Vagina (tissue), 2 donors: ENCODE measurements at places on chromosomes 1 and 21. TPM values are rescaled to one million over a fixed set of nuclear protein-coding genes. Genes with fewer than 3 reads are reported as not detected.

DNA sequence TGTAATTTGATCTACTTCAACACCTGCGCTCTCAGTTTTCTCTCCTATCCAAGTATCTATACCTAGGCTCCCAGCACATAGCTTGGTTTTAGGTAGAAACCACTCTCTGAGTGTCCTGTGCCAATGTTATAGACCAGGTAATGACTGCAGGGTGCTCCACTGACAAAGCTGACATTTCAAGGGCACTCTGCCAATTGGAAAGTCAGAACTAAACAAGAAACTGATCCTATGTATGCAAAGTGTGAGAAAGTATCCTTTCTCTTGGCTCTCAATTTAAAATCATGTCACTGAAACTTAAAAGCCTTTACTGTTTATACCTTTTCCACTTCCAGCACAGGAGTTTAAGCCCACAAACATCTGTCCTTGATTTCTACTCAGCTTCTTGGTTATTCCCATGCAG, 45.0 kb upstream of the AIM2 start:
- H3K27me3 ChIP-seq: no peaks in the 10 kb centered on the region
- no peak for DNase-seq
- H3K27ac ChIP-seq: no peak overlapping the region
- H3K4me1 ChIP-seq: no peaks in the 10 kb centered on the region

- H3K27me3 ChIP-seq: no peaks in the 10 kb centered on the region
- H3K4me1 ChIP-seq: no peaks in the 10 kb centered on the region
- no peaks in the 10 kb centered on the region for H3K36me3 ChIP-seq
Observed at GRCh38 chr1:73727036-73727435, 470.9 kb downstream of the LRRIQ3 start.

DNA sequence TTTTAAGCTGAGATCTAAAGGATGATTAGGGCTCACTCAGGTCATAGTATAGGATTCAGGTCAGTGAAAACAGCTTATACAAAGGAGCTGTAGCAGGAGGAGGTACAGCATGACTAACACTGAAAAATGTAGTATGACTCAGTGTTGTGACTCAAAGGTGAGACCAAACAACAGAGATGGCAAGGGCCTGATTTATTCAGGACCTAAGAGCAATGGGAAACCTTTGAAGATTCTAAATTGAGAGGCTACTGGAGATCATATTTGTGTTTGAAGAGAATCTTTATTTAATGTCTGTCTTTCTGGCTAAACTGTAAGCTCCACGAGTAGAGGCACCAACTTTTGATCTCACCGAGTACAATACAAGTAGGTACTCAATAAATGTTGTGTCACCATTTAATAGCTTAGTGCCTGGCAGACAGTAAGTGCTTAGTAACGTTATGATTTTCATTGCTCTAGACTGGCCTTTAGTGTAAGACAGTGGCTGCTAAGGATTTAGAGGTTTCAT, 43.5 kb downstream of the PRKAA2 start:
- H3K27ac ChIP-seq: no peak overlapping the region
- no peak overlapping the region for H3K4me3 ChIP-seq
- DNase-seq: no peak
- no peaks in the 10 kb centered on the region for H3K27me3 ChIP-seq
- H3K36me3 ChIP-seq: no peaks in the 10 kb centered on the region

GRCh38 chr1:155250633-155251449, 4.4 kb downstream of the ENTREP3 start:
- no peaks in the 10 kb centered on the region for H3K36me3 ChIP-seq
- H3K4me3 ChIP-seq: no peak overlapping the region
- no peaks in the 10 kb centered on the region for H3K27me3 ChIP-seq
- H3K27ac ChIP-seq: peak overlapping the region; percentile 26
- DNase-seq: no peak
- peaks cover 24% of the 10 kb centered on the region for H3K4me1 ChIP-seq

GRCh38 chr1:30742963-30743559, 14.5 kb downstream of the LAPTM5 start:
- H3K27me3 ChIP-seq: no peaks in the 10 kb centered on the region
- H3K36me3 ChIP-seq: no peaks in the 10 kb centered on the region
- peaks cover 21% of the 10 kb centered on the region for H3K4me1 ChIP-seq
- H3K27ac ChIP-seq: no peak overlapping the region
- no peak for DNase-seq

GRCh38 chr1:1434131-1434823, 1.2 kb upstream of the VWA1 start:
- no peak for DNase-seq
- peaks cover 82% of the 10 kb centered on the region for H3K4me1 ChIP-seq

Gene LINGO4
- 0.98 TPM for total RNA-seq

DNA sequence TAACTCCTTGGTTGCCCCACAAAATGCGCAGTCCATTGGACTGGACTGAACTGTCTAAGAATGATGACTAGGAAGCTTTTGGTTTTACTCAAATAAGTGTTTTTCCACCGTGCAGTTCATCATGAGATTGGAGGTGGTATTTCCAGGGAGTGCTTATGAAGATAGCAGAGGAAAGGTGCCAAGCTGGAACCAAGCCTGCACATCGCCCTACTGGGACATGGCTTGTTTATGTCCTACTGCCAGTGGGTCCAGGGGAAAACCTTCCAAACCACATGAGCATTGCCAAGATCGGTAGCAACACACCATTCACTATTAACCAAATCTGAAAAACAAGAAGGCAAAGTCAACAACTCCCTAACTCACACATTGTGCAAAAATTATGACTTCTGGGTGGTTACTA, 54.7 kb upstream of the DSCAM start:
- no peak overlapping the region for H3K4me3 ChIP-seq
- no peak overlapping the region for H3K27ac ChIP-seq
- H3K27me3 ChIP-seq: no peaks in the 10 kb centered on the region
- DNase-seq: no peak
- no peaks in the 10 kb centered on the region for H3K36me3 ChIP-seq

GRCh38 chr1:31704271-31705079, 658 bp upstream of the COL16A1 start:
- H3K36me3 ChIP-seq: peaks cover 2% of the 10 kb centered on the region
- peak overlapping the region; percentile 87 for H3K27ac ChIP-seq
- H3K4me1 ChIP-seq: peaks cover 71% of the 10 kb centered on the region
- DNase-seq: no peak

DNA sequence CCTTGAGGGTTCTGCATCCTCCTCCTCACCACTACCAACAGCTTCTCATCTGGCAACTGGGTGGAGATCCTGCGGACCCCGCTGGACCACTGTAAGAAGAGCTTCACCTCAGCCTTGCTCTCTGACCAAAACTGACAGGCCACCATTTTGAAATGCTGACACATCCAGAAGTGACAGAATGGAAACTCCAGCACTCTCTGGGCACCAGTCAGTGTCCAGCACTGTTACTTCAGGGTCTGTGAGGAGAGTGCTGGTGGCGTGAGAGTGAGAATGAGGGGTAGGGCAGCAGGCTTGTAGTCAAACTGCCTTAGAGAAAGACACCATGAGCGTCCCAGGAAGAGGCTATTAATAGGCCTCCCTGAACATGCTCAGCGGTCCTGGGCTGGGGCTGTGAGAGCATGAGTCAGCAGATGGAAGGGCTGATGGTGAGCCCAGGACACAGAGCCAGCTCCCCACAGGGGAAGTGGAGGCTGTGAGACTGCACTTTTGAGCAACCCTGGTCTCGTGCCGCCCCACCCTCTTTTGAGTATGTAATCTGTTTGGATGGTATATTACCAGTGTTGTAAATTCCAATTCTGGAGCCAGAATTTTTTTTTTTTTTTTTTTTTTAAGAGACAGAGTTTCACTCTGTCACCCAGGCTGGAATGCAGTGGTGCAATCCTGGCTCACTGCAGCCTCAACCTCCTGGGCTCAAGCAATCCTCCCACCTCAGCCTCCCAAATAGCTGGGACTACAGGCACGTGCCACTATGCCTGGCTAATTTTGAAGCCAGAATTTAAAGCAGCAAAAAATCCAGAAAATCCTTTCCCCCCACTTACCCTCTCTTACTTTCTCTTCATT, 34.4 kb upstream of the SLC30A1 start:
- no peaks in the 10 kb centered on the region for H3K36me3 ChIP-seq
- no peak for DNase-seq
- H3K4me3 ChIP-seq: no peak overlapping the region
- peaks cover 22% of the 10 kb centered on the region for H3K4me1 ChIP-seq
- H3K27me3 ChIP-seq: no peaks in the 10 kb centered on the region
- no peak overlapping the region for H3K27ac ChIP-seq

DNA sequence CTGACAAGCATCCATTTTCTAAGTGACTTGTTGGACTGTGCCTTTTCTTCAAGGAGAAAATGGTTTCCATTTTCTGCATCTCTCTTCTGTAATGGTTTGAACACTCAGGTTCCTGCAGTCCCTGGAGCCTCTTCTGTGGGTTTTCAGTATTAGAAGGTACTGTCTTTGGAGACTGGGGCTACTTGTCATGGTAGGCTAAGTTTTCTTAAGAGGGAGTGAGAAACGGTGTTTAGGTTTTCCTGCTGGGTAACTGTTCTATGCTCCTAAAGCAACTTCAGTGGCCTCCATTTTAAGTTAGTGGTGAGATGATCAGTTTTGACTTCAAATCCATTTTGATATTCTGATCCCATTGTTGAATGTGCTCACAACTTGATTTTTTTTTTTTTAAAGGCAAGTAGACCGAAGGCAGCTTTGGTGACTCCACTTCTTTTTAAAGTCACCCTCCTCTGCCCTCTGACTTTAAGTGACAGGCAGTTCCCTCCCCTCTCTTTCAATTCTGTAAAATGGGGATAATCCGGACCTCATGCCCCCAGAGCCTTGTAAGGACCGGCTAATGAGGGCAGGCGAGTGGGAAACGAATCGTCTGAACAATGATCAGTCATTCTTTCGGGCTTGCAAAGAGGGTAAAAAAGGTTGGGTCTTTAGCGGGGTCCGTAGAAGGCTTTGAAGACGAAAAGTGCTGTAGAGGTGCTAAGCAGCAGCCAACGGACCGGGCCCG, 1.0 kb upstream of the ARID1A start:
- no peaks in the 10 kb centered on the region for H3K27me3 ChIP-seq
- H3K4me1 ChIP-seq: peaks cover 48% of the 10 kb centered on the region
